ENCODE measurements at places on chromosomes 7 and 10. TPM values are rescaled to one million over a fixed set of nuclear protein-coding genes. Genes with fewer than 3 reads are reported as not detected.

DNA sequence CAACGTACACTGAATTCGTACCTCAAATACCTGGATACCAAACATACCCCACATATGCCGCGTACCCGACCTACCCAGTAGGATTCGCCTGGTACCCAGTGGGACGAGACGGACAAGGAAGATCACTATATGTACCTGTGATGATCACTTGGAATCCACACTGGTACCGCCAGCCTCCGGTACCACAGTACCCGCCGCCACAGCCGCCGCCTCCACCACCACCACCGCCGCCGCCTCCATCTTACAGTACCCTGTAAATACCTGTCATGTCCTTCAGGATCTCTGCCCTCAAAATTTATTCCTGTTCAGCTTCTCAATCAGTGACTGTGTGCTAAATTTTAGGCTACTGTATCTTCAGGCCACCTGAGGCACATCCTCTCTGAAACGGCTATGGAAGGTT is 9.5 kb upstream of the SGCE start:
- no peaks in the 10 kb centered on the region for H3K4me1 ChIP-seq
- no peaks in the 10 kb centered on the region for H3K36me3 ChIP-seq

GRCh38 chr7:140209866-140210609 is 33.3 kb upstream of the KDM7A start:
- H3K36me3 ChIP-seq: no peaks in the 10 kb centered on the region
- peaks cover 54% of the 10 kb centered on the region for H3K4me1 ChIP-seq
- peak overlapping the region; percentile 58 for H3K27ac ChIP-seq
- peak overlapping the region; percentile 27 for H3K4me3 ChIP-seq
- DNase-seq: peak; percentile 80
- H3K27me3 ChIP-seq: no peaks in the 10 kb centered on the region

The MALRD1 gene
- 0.41 TPM for total RNA-seq

- no peak overlapping the region for H3K27ac ChIP-seq
- DNase-seq: no peak
- H3K4me3 ChIP-seq: no peak overlapping the region
- H3K27me3 ChIP-seq: peaks cover 11% of the 10 kb centered on the region
Measured at GRCh38 chr10:68192113-68192512, 39.8 kb downstream of the ATOH7 start.

GRCh38 chr10:74928742-74929191 is 102.4 kb downstream of the KAT6B start:
- H3K4me1 ChIP-seq: peaks cover 38% of the 10 kb centered on the region
- no peak for DNase-seq
- H3K4me3 ChIP-seq: no peak overlapping the region
- no peak overlapping the region for H3K27ac ChIP-seq

The TRPV5 gene
- not detected for total RNA-seq

GRCh38 chr10:97771913-97772823 is at the start of gene SFRP5:
TSS of gene SFRP5 (minus strand) at chr10:97771999. CDS start at chr10:97771833, 166 bp downstream.
- peak within 1 kb of the TSS; percentile 73 for H3K4me3 ChIP-seq
- no peak within 1 kb of the TSS for H3K27ac ChIP-seq
- peak; percentile 13 for DNase-seq

GRCh38 chr7:95960706-95961244 is 188.4 kb downstream of the DYNC1I1 start:
- no peaks in the 10 kb centered on the region for H3K4me1 ChIP-seq
- DNase-seq: no peak

DNA sequence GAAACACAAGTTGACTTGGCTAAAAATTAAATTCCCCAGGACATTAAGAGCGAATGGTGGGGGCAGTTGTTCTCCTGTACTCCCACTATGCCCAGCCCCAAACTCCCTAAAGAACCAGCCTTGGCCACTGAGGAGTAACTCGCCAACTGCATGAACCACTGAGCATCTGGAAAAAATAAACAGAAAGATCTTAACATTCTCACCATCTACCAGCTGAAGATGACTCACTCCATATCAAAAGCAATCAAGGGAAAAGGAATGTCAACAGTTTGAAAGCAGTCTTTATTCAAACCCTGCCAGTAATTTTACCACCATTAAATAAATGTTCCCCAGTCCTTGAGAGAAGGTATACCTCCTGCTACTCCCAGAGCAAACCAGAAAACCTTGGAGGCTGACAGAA is 45.4 kb downstream of the CTTNBP2 start:
- no peaks in the 10 kb centered on the region for H3K4me1 ChIP-seq
- H3K27me3 ChIP-seq: no peaks in the 10 kb centered on the region
- DNase-seq: no peak
- H3K27ac ChIP-seq: no peak overlapping the region
- H3K36me3 ChIP-seq: no peaks in the 10 kb centered on the region

GRCh38 chr10:116621476-116621875 is 723 bp downstream of the PNLIPRP2 start:
- no peak overlapping the region for H3K4me3 ChIP-seq
- no peak overlapping the region for H3K27ac ChIP-seq
- H3K36me3 ChIP-seq: no peaks in the 10 kb centered on the region

- peaks cover 90% of the 10 kb centered on the region for H3K4me1 ChIP-seq
- H3K27me3 ChIP-seq: no peaks in the 10 kb centered on the region
- peaks cover 42% of the 10 kb centered on the region for H3K36me3 ChIP-seq
- peak; percentile 93 for DNase-seq
- peak overlapping the region; percentile 68 for H3K4me3 ChIP-seq
- H3K27ac ChIP-seq: peak overlapping the region; percentile 95
Measured at GRCh38 chr10:114499630-114500190, 95.4 kb upstream of the AFAP1L2 start.

DNA sequence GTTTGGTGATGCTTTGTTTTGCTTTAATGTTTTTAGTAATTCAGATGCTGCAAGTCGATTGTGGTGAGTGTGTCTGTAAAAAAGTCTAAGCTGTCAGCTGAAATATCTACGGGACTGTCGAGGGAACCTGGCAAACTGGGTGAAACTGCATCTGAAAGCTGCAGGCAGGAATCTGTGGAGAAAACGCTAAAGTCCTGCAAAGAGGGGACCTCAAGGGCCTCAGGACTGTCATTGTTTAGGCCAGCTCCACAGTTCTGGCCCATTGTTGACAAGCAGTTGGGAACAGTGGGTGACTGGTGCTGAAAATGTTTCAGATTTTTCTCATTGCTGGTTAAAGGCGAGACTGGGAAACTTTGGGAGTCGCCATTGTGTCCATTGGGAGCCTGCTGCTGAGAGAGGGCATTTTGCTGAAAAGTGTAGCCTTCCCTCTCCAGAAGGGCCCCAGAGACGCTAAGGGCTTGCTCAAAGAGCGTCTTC is 1.8 kb downstream of the HOXA2 start:
- peaks cover 22% of the 10 kb centered on the region for H3K4me1 ChIP-seq
- no peak for DNase-seq
- peaks cover 4% of the 10 kb centered on the region for H3K36me3 ChIP-seq
- H3K4me3 ChIP-seq: no peak overlapping the region

DNA sequence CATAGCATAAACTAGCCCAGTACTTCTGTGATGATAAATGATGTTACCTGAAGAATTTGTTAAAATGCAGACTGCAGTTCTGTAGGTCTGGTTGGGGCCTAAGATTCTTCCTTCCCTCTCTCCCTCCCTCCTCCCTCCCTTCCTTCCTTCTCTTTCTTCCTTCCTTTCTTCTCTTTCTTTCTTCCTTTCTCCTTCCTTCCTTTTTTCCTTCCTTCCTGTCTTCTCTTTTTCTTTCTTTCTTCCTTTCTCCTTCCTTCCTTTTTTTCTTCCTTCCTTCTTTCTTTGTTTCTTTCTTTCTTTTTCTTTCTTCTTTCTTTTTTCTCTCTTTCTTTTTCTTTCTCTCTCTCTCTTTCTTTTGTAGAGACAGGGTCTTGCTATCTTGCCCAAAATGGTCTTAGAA is 3.7 kb upstream of the SLC25A28 start:
- no peak overlapping the region for H3K4me3 ChIP-seq
- no peaks in the 10 kb centered on the region for H3K27me3 ChIP-seq
- no peak overlapping the region for H3K27ac ChIP-seq
- peaks cover 5% of the 10 kb centered on the region for H3K36me3 ChIP-seq
- H3K4me1 ChIP-seq: peaks cover 8% of the 10 kb centered on the region

DNA sequence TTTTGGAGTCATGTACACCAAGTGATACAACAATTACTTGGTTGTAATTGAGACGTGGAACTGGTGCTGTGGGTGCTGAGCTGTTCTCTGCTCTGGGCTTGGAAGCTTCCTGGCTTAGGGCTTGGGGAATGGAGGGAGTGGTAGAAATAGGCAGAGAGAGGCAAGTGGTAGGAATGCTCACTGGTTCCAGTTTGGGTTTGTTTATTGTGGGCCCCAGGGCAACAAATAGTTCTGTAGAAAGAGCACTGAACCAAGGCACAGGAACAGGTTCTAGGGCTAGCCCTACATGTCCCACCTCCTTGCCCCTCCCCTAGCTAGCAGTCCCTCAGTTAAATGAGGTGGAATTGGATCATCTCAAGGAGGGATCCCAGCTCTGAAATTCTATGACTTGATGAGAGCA is 166.7 kb upstream of the HPS1 start:
- no peak overlapping the region for H3K27ac ChIP-seq
- no peaks in the 10 kb centered on the region for H3K36me3 ChIP-seq
- no peak for DNase-seq
- no peaks in the 10 kb centered on the region for H3K4me1 ChIP-seq
- no peak overlapping the region for H3K4me3 ChIP-seq
- peaks cover 13% of the 10 kb centered on the region for H3K27me3 ChIP-seq

- DNase-seq: no peak
- H3K36me3 ChIP-seq: no peaks in the 10 kb centered on the region
- no peak overlapping the region for H3K27ac ChIP-seq
- H3K4me3 ChIP-seq: no peak overlapping the region
- H3K4me1 ChIP-seq: no peaks in the 10 kb centered on the region
Measured at GRCh38 chr7:81414411-81414810, 355.4 kb downstream of the HGF start.

GRCh38 chr7:43591558-43592180 is 8.8 kb downstream of the STK17A start:
- no peaks in the 10 kb centered on the region for H3K27me3 ChIP-seq
- H3K27ac ChIP-seq: peak overlapping the region; percentile 86
- peaks cover 20% of the 10 kb centered on the region for H3K36me3 ChIP-seq
- H3K4me3 ChIP-seq: peak overlapping the region; percentile 46
- no peak for DNase-seq

DNA sequence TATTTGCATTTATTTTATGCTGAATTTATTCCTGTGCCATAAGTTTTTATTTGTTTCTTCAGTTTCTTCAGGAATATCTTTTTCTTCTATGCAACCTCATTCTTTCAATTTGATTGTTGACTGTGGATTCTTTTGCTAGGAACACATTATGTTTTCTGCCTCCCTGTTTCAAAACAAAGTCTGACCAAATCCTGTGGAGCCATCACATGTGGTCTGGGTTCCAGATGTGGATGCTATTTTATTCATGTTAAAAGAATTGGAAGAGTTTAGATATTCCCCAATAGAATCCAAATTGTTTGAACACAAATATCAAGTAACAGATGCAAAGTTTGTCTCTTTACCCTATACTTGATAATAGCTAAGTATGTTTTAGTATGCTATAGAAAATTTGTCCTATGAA is 56.8 kb upstream of the LRRC17 start:
- H3K27me3 ChIP-seq: no peaks in the 10 kb centered on the region
- H3K4me3 ChIP-seq: no peak overlapping the region
- no peak overlapping the region for H3K27ac ChIP-seq
- peaks cover 14% of the 10 kb centered on the region for H3K36me3 ChIP-seq
- H3K4me1 ChIP-seq: no peaks in the 10 kb centered on the region

The SLC29A4 gene
- 2.9 TPM for total RNA-seq

DNA sequence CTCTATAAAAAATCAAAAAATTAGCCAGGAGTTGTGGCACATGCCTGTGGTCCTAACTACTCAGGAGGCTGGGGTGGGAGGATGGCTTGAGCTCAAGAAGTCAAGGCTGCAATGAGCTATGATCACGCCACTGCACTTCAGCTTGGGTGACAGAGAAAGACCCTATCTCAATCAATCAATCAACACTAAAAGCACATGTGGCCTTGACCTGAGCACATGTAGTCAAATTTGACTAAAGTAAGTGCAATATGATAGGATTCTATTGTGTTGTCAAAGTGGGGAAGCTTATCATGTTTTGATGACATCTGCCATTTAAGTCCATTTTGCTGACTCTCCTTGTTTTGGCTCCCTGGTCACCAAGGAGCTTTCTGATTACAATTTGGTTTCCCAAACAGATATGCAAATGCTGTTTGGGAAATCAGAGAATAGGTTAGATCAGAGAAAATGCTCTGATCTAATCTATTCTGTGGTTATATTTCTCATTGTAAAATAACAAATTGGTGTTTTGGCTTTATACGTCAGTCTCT is 43.8 kb upstream of the ATOH7 start:
- no peak overlapping the region for H3K4me3 ChIP-seq
- no peak for DNase-seq

GRCh38 chr7:106535234-106535932 is 125.6 kb downstream of the CCDC71L start:
- peaks cover 3% of the 10 kb centered on the region for H3K4me1 ChIP-seq
- no peak overlapping the region for H3K27ac ChIP-seq
- no peak overlapping the region for H3K4me3 ChIP-seq
- H3K36me3 ChIP-seq: no peaks in the 10 kb centered on the region
- H3K27me3 ChIP-seq: no peaks in the 10 kb centered on the region

DNA sequence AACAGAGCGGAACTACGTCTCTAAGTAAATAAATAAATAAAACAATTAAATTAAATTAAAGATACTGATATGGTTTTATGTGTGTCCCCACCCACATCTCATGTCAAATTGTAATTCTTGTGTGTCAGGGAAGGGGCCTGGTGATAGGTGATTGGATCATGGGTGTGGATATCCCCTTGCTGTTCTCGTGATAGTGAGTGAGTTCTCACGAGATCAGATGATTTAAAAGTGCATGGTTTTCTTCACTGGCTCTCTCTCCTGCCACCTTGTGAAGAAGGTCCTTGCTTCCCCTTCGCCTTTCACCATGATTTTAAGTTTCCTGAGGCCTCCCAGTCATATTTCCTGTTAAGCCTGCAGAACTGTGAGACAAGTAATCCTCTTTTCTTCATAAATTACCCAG is 29.0 kb upstream of the OGDHL start:
- DNase-seq: no peak
- H3K27ac ChIP-seq: no peak overlapping the region
- no peak overlapping the region for H3K4me3 ChIP-seq
- no peaks in the 10 kb centered on the region for H3K4me1 ChIP-seq
- H3K27me3 ChIP-seq: peaks cover 2% of the 10 kb centered on the region

The IGFBP3 gene
- not detected for total RNA-seq

The RBAK gene
- 15.4 TPM for total RNA-seq

GRCh38 chr7:43511769-43512515 is 71.0 kb upstream of the STK17A start:
- H3K27ac ChIP-seq: no peak overlapping the region
- H3K36me3 ChIP-seq: no peaks in the 10 kb centered on the region
- peaks cover 10% of the 10 kb centered on the region for H3K27me3 ChIP-seq
- DNase-seq: no peak
- peaks cover 6% of the 10 kb centered on the region for H3K4me1 ChIP-seq

DNA sequence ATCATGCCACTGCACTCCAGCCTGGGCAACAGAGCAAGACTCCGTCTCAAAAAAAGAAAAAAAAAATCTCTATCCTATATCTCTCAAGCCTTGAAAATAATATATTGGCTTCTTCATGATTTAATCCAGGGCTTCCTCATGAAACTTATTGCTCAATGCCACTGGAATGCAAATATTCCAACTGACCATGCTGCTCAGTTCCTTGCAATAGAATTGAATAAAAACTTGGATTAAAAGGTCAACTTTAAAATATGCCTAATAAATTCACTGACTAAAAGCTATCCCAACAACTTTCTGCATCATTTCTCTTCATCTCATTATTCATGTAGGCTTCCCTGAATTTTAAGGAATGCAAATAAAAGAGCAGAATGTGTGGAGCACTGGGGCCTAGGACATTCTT is 42.1 kb upstream of the NOBOX start:
- DNase-seq: no peak
- H3K4me1 ChIP-seq: no peaks in the 10 kb centered on the region
- H3K4me3 ChIP-seq: no peak overlapping the region
- no peak overlapping the region for H3K27ac ChIP-seq
- H3K27me3 ChIP-seq: no peaks in the 10 kb centered on the region

All from activated CD8-positive, alpha-beta T cell treated with anti-CD3 and anti-CD28 coated beads for 36 hours (primary cell).